ENCODE measurements at places on chromosomes 12 and 14.

DNA sequence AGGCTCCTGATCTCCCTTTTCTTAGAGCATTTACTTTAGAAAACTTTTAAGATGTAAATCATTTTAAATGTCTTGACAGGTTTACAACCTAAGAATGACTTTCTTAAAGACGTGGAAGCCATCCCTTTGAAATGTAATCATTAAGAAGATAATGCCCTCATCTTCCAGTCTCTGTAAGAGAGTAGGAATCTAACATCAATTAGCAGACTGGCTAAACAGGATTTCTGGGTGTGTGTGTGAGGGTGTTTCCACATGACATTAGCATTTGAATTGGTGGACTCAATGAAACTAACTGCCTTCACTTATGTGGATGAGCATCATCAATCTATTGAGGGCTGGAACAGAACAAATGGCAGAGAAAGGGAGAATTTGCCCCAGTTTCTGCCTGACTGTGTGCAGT lies 329.5 kb downstream of the RPL10L start:
- DNase-seq = no peak

- no peak for DNase-seq
Measured at GRCh38 chr12:69397978-69398377, 38.4 kb downstream of the YEATS4 start.

DNA sequence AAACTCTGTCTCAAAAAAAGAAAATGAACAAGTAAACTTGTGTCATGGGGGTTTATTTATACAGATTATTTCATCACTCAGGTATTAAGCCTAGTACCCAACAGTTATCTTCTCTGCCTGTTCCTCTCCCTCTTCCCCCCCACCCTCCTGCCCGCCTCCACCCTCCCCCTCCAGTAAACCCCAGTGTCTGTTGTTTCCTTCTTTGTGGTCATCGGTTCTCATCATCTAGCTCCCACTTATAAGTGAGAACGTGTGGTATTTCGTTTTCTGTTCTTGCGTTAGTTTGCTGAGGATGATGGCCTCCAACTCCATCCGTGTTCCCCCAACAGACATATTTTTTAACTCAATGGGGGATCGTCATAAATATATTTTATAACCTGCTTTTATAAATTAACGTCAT lies 12.3 kb downstream of the IL31 start:
- DNase-seq = no peak

- DNase-seq = no peak
Measured at GRCh38 chr12:133081159-133081780, 547 bp downstream of the ZNF140 start.

DNA sequence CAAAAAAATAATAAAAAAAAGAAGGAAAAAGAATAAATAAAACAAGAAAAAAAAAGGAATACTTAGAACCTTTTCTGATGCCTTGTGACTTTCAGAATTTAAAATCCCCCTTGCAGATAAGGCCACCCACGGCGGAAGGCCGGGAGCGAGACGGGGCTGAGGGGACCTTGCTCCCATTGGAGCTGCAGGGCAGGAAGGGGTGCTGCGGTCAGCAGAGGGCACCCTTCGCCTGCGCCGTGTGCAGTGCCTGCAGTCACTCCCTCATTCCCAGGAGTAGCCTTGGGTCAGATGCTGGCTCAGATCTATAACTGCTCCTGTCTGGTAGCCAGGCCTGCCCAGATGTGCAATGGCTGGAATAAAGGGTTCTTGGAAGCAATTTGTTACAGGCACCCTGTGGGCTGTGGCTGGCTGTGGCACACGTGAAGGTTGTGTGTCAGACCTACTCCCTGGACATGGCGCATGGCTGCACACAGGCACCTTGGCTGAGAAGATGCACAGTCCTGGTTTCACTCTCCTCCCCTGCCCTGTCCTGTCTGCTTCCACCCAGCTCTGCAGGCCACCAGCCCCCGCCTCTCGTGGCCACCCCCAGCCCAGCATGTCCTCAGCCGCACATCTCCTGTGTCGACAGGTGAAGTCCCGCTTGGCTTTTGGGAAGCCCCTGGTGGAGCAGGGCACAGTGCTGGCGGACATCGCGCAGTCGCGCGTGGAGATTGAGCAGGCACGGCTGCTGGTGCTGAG lies 13.4 kb upstream of the ALDH2 start:
- peak; percentile 92 for DNase-seq

GRCh38 chr14:96268431-96269358 lies 12.7 kb downstream of the BDKRB1 start:
- DNase-seq = peak; percentile 54

GRCh38 chr12:84924981-84925380 lies 12.4 kb upstream of the SLC6A15 start:
- DNase-seq = no peak

GRCh38 chr12:12563290-12563928 lies 746 bp upstream of the DUSP16 start:
- no peak for DNase-seq

DNA sequence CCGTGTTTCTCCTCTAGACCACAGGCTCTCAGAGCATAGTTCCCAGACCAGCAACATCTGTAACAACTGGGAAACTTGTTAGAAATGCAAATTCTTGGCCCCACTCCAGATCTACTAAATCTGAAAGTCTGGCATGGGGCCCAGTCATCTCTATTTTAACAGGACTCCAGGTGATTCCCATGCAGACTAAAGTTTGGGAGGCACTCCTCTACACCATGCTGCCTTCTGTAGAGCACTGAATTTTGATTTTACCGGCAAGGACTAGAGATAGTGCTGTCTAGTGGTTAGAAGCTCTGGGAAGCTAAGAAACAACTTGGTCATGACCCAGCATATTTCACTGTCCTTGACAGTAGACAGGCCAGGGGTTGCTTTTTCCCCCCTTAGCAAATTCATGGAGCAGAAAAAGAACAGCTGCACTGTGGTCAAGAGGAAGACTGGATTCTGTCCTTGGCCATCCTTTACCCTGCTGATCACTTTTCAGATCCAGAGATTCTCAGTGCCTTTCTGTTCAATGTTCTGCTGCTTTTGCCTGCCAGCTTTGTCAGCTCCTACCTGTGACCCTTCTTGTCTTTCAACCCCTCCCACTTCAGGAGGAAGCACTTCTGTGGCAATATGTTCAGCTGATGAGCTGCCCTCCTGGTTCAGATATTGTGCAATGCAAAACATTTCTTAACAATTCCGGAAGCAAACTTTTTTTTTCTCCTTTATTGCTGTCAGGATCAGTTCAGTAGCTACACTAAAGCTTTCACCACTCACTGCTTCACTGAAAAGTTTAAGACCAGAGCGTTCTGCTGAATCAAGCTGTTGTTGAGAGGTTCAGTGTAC lies 133.8 kb upstream of the NUDT4 start:
- DNase-seq = no peak

DNA sequence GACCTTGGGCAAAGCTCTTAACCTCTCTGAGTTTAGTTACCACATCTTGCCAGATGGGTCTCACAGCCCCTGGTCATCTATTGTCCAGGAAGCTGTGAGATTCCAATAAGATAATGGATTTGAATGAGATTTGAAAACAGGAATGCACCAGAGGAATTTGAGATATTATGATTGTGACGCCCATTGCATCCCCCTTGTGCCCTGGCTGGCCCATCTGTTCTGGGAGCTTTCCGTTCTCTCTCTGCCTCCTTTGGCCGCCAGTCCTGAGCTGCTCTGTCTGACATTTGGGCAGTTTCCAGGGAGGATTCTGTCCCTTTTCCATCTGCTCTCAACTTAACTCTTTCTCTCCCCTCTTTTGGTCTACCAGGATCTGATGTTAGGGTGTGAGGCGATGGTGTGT lies 24.6 kb downstream of the SRRM4 start:
- DNase-seq = no peak

DNA sequence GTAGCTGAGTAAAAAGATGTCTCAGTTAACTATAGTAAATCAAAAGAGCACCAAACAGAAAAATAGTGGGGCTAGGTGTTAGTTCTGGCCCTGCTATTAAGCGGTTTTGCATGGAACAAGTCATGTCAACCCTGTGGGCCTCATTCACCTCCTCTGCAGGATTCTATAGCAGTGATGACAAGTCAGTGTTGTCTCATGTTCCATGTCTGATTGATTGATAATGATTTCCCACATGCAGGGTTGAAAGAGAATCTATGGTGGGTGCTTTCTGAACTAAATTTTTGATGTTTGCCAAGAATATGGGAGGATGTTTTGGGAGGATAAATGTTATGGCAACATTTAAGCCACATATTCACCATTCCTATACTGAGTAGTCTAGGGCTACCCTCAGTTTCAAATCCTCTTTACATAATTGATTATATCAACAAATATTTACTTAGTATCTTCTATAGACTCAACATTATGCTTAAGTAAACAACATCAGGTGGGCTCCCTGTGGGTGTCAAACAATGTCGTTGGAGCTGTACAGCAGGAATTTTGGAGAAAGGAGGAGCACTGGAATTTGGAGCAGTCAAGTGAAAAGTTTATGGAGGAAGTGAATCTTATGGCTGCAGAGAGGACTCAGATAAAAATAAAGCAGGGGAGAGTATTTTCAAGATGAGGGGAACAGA lies 48.6 kb downstream of the IRAK3 start:
- DNase-seq = no peak

GRCh38 chr12:46930101-46930500 lies 104.3 kb upstream of the SLC38A4 start:
- DNase-seq = no peak

DNA sequence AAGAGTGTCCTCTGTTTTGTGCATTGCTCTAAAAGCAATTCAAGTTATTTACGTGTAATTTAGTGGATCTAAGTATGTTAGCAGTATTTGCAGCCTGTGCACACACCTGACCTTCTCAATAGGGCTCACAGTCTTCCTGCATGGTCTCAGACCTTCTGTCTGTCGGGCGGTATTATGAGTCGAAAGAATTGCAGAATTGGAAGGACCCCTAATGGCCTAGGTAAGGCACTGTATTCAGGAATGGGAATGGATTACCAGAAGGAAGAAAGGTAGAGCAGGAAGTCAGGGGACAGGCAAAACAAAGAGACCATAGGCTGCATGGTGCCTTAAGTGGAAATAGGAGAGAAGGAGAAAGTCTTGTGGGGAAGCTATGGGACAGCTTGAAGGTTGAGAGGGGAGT lies 341.6 kb downstream of the VRK1 start:
- DNase-seq = no peak

DNA sequence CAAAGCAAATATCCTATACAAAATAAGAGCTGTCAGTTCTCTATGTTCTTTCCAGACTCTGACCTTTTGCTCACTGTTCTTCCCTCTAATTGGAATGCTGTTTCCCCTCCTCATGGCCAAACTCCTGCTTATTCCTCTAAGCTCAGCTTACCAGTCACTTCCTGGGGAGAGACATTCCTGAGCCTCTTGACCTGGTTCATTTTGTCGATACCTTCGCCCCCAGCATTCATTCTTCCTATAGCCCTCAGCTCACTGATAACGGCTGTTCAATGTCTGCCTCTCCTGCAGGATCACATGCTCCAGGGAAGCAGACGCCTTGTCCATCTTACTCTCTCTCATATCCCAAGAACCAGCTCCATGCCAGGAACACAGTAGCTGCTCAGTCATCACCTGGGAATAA lies 431.0 kb downstream of the MED13L start:
- DNase-seq = no peak

GRCh38 chr12:94575645-94576403 lies 74.5 kb downstream of the TMCC3 start:
- DNase-seq = no peak
